Left kidney (tissue), 8 donors: ENCODE measurements at places on chromosomes 7 and 10.

GRCh38 chr7:157610671-157611295 lies 274.0 kb downstream of the DNAJB6 start:
- no peak for DNase-seq

- no peak for DNase-seq
Measured at GRCh38 chr10:109880886-109881768, 42.2 kb downstream of the XPNPEP1 start.

- no peak for DNase-seq
Measured at GRCh38 chr10:593901-594457, 95.5 kb downstream of the DIP2C start.

DNA sequence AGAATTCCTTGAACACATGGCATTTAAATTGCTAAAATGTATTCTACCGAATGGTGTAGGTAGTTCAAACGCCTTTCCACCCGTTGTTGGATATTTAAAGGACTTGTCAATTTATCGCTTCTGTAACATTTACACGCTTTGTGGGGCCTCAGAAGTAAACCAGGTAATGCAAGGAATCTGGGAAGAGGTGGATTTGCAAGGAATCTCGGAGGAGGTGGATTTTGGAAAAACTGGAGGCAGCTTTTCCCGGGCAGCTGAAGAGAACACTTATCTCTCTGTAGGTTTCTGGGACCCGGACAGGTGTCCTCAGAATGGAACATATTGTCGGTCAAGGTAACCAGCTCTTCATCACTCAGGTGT lies 592 bp upstream of the MAPK8 start:
- no peak for DNase-seq

GRCh38 chr7:5754981-5755599 lies 26.4 kb downstream of the RNF216 start:
- DNase-seq, result no peak

GRCh38 chr7:66929935-66930334 lies 8.9 kb downstream of the TMEM248 start:
- DNase-seq, result no peak
